ENCODE measurements at places on chromosomes 13 and 19.

DNA sequence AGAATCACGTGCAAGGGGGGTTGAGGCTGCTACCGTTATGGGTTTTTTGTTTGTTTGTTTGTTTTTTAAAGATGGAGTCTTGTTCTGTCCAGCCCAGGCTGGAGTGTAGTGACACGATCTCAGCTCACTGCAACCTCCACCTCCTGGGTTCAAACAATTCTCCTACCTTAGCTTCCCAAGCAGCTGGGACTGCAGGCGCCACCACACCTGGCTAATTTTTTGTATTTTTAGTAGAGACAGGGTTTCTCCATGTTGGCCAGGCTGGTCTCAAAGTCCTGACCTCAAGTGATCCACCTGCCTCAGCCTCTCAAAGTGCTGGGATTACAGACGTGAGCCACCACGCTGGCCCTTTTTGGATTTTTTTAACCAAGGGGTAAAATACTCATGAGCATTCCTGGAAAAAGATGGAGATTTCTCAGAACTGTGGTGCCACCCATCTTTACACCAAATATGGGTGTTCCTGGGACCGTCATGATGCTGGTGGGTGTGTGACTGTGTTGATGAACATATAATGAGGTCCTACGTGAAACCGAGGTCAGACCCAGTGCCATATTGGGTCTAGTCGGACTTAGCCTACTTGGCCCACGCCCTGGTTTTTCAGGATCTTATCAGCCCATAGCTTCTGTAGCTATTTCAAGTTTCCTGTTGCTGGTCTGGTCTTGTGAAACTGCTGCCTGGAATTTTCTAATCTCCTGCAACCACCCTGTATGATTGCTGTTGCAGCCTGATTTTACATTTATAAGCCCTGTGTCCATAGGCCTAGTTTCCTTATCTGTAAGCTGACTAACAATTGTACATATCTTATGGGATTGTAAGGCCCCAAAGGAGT, 6.2 kb downstream of the PPP1R15A start:
- DNase-seq = no peak

GRCh38 chr19:52188822-52189734, 774 bp upstream of the PPP2R1A start:
- DNase-seq = peak; percentile 43

- DNase-seq = no peak
Measured at GRCh38 chr13:99377641-99378040, 70.4 kb upstream of the GPR183 start.

DNA sequence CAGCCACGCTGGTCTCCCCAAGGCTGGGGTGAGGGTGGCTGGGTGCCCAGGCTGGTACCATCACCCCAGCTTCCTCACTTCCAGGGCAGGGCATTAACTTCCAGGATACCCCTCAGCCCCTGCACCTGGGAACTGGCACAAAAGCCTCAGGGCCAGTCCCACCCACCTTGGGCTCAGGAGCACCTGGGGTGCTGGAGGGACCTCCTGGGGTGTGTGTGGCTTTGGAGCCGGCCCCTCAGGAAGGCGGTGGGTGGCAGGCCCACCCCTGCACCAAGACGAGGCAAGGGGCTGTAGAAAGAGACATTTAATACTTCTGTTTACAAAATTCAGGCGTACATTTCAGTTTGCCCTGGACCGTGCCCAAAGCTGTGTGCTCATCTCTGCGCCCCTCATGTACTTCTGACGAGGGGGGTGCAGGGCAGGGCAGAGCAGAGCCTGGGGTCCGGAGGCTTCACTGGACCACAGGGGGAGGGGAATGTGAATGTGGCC, 16.8 kb downstream of the MPND start:
- DNase-seq = no peak

DNA sequence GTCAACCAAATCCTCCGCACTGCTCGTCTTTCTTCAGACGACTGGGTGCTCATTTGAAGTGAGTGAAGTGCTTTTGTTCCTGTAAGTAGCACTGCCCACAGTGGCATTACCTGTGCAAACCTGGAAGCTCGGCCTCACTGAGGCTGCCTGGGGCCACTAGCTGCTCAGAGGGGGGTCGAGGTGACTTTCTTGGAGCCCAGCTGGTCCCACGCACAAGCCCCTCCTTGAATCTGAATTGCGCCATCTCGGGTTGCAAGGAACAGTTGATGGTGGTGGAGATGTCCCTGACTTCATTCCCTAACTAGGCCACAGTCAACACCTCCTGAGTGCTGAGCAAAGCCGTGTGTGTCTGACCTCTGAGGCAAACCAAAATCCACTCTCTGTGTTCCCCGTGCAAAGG, 79.3 kb upstream of the GPR183 start:
- no peak for DNase-seq

DNA sequence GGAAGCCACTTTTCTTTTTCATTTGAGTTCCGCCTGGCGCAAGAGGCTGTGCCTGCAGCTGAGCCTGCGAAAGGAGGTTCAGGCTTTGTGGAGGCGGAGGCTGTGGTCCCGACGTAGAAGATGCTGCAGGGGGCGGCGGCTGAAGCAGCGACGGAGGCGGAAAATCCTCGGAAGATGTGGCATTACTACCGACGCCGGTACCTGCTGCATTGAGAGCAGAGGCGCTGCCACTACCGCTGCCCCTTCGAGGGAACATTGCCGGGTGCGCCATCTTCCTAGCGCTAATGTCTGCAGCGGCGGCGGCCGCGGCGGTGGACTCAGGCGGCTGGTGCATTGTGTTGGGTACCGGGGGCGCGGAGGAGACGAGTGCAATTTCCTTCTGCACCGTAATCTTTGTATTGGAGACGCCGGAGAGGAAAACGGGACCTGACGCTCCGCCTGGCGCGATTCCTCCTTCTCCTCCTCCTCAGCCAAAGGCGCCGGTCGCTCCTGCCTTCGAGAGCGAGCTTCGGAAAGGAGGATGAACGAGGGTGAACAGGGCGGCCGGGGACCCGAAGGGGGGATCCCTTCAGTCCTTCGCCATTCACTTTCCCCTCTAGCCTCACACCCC, at the start of gene TSC22D1:
Gene TSC22D1, minus strand, starts transcription at position 590 of the 610 bp plus-strand sequence. Its CDS starts 256 bp downstream, at position 334.
- DNase-seq = no peak

Measured in SHP77 (cell line).